Dorsolateral prefrontal cortex (tissue), 122 donors: ENCODE measurements at places on chromosomes 13 and 19.

DNA sequence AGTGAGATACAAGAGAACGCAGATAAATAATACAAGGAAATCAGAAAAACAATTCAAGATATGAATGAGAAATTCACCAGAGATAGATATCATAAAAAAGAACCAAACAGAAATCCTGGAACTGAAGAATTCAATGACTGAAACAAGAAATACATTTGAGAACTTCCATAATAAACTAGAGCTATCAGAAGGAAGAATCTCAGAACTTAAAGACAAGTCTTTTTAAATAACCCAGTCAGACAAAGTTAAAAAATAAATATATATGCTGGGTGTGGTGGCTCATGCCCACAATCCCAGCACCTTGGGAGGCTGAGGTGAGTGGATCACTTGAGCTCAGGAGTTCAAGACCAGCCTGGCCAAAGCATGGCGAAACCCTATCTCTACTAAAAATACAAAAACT lies 28.7 kb upstream of the N4BP2L1 start:
- DNase-seq, result no peak

- no peak for DNase-seq
Measured at GRCh38 chr19:42528354-42529247, at the start of gene CEACAM1. Gene CEACAM1, minus strand, starts transcription at chr19:42528481. Its CDS starts 107 bp downstream, at chr19:42528374.

DNA sequence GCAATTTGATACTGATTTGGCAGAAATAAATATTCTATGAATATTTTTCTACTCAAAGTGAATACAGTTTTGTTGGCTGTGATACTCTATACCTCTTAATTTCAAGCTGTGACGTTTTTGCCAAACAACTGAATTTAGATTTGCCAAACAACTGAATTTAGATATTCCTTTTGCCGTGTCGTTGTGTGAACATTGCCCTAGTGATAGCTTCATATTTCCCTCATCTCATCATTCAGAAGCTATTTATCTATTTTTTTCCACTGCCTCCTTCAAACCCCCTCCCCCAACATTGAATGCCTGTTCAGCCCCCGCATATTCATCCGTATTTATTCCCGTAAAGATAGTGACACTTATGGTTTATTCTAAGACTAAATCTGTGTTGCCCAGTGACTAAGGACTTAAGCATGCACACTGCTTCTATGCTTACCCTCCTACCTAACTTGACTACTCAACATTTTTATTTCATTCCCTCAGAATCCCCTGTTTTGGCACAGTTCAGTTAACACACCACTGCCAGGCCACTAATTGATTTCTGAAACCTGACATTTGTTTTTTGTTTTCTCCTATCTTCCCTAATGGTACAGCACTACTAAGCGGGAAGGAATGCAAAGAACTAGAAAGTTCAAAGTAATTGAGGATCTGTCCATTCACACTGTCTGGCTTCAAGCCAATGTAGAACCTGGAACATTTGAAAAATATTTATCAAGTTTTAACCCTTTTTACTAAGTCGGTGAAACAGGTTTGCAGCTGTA lies 2.8 kb upstream of the KLF5 start:
- no peak for DNase-seq

DNA sequence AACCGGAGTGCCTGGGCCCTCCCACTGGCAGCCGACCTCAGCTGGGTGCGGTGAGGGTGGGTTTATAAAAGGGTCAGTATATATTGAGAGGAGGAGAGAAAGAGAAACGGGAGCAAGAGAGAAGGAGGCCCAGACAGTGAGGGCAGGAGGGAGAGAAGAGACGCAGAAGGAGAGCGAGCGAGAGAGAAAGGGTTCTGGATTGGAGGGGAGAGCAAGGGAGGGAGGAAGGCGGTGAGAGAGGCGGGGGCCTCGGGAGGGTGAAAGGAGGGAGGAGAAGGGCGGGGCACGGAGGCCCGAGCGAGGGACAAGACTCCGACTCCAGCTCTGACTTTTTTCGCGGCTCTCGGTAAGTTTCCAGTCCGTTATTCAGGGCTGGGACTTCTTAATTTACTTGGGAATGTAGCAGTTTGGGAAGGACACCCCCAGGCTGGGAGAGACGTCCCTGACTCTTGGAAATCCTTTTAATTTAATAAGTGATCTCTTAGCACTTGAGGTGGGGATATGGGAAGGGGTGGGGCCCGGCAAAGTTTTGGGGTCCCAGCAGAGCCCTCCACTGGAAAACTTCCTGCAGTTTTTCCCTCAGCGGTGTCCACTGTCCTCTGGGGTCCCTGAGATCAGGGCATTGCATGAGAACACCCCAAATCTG lies at the start of gene EMP3:
Gene EMP3, plus strand, starts transcription at position 288 of the 646 bp plus-strand sequence. CDS start 1,293 bp downstream, outside the sequence.
- no peak for DNase-seq

DNA sequence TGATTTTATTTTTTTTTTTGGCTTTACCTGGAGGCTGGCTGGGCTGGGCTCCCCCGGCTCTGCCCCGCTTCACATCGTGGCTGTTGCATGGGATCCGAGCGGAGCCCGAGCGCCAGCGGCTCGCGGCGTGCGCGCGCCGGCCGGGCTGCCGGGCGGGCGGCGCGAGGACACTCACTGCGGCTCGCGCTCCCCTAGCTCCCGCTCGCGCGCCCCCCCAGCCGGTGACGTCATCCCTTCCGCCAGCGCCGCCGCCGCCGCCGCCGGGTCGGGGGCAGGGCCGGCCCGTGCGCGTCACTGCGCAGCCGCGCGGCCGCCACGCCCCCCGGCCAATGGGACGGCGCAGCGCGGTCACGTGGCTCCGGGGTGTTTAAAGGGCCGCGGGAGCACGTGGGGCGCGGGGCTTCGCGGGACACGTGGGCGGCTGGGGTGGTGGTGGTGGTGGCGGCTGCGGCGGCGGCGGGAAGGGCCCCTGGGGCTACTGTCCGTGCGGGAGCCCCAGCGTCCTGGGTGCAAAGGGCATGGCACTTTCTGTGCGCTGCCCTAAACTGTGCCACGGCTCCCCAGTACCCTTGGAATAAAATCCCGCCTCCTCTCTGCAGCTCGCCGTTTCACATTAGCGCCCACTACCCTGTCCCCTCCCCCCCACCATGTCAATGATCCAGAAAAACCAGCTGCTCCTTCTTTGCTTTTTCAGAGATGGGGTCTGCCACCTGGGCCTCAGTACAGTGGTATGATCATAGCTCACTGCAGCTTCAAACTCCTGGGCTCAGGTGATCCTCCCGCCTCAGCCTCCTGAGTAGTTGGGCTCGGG lies at the start of gene PTPRS:
Gene PTPRS, minus strand, starts transcription at position 176 of the 811 bp plus-strand sequence. CDS start 54,672 bp downstream, outside the sequence.
- peak; percentile 95 for DNase-seq

GRCh38 chr19:34713262-34713637 lies 20.8 kb upstream of the ZNF181 start:
- DNase-seq, result no peak

DNA sequence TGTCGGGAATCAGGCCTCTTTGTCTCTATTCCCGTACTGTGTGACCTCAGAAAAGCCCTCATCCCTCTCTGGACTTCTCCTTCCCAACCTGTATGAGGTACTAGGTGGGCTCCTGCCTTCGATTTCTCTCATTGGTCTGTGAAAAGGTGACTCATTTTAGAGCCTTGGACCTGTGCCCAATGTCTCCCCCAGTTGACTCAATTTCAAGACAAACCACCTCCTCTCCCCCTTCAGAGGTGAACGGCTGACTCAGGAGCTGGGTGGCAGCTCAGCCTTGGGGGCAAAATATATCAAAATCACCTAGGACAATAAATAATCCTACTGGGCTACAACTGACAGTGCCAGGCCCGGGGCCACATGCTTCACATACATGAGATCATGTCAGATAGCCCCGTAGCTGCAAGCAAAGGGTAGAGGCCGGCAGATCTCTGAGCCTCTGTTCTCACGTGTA lies 630 bp downstream of the COQ8B start:
- DNase-seq, result no peak

DNA sequence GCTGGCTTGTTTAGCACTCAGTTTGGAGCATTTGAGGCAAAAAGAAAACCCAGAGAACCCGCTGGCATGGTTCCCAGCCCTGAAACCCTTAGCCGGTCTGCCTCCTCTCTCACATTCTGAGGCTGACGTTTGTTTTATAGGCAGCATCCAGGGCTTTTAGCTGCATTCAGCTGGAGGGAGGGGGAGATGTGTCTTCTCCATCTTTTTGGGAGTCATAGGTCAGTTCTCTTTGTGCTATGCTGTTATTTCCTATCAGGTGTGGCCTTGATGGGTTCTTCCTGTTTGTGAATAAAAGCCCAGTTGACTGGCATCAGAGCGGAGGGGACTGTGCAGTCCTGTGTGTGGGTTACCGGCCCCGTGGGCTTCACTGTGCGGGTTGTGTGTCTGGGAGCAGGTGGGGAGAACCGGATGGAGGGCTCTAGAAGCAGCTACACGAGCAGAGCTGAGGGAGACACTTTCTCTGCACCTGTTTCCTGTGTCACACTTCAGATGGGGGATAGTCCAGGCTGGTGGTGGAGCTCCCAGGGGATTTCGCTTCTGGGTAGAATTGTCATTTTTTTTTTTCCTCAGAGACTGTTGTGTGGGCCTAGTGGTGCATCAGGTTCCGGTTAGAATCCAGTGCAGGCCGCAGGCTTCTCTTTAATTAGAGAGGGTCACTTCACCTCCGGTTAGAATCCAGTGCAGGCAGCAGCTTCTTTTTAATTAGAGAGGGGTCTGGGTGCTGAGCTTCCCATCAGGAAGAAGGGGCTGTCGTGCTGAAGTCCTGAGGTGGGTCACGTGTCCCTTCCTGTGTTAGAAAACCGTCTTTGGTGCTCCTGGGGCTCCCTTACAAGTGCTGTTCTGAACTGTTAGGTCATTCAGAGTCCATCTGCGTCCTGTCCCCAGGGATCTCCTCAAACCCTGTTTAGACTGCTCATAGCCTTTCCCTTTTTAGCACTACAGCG lies 69.6 kb downstream of the ARHGEF7 start:
- peak; percentile 55 for DNase-seq

DNA sequence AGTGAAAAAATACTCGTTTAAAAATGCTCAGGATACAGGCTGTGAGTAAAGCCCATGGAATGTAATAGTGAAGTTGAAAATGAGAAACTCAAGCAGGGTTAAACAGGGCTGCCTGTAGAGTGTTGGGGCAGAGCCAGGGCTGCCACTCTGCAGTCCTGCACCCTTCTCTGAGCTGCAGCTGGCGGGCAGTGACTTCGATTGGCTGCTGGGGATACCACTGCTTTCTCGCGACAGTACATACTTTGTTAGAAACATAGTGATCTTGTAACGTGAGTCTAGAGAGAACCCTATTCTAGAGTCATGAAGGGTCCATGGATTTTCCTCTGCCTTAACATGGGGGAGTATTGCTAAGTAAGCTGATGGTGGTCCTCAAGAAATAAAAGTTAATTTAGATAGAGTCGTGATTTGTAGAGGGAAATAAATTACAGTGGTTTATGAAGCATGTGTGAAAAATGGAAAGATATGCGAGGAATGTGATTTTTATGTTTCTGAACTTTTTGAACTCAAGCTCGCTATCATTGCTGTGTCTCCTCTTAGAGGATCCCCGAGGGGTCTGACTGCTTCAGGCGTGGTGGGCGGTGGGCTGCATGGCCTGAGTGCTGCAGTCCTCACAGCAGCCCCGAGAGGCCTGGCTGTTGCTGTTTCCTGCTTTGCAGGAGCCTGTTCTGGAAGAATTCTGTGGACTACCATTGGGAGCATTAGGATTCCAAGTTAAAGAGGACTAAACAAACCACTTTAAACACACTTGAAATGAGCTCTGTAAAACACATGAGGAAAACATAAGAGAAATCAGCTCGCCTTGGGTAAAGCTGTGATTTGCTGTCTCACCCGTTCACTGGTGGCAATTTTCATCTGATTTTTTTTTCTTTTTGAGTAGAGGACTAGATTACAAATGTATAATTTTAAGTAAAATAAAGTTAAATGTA lies 95.7 kb downstream of the ARHGEF7 start:
- DNase-seq, result peak; percentile 79

GRCh38 chr19:6459262-6460098 lies at the start of gene SLC25A23:
Gene SLC25A23, minus strand, starts transcription at chr19:6459792. Its CDS starts 164 bp downstream, at chr19:6459628.
- peak; percentile 69 for DNase-seq

- DNase-seq, result no peak
Measured at GRCh38 chr13:39816936-39817335, 161.5 kb downstream of the COG6 start.

GRCh38 chr13:66353664-66354063 lies 876.5 kb downstream of the PCDH9 start:
- no peak for DNase-seq

DNA sequence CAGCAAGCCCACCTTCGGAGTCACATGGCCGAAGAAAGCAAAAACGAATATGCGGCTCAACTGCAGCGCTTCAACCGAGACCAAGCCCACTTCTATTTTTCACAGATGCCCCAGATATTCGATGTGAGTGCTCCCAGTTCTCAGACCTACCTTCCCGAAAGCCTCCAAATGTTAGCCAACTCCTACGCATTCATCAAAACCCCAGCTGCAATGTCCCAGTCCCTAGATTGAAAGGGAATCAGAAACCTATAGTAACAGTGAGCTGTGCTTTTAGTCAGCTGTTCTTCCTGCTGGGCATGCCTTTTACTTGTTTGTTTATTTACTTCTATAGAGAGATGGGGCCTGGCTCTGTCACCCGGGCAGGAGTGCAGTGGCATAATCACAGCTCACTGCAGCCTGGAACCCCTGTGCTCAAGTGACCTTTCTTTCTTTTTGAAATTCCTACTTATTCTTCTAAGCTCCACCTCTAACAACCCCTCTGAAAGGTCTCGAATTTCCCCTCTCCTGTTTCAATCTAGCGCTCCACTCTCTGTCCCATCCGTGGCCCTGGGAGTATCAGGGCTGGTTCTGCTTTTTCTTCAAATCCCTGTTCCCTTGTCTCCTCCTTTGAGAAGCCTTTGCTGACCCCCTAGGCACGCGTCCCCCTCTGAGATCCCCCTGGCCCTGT lies 4.4 kb downstream of the TRIP10 start:
- no peak for DNase-seq

DNA sequence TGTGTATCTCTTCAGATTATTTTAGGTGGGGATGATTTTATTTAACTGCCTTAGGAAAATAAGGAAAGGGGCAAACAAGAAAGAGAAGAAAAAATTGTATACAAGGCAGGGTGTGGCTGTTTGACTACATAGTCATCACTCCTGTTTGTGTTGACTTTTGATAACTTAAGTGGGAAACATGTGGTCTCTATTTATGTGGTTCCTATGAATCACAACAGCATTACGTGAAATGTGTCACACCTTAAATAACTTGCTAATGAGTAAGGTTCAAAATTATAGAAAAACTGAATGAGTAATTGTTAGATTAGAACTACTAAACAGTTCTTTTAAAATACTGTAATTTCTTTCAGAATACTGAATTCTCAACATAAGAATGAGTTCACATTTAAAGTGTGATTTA lies 69.3 kb downstream of the LMO7 start:
- no peak for DNase-seq

GRCh38 chr19:3751236-3751635 lies 10.3 kb downstream of the APBA3 start:
- no peak for DNase-seq

GRCh38 chr19:19416280-19416679 lies 10.8 kb downstream of the GATAD2A start:
- DNase-seq, result no peak
